ENCODE measurements at places on chromosomes 3 and 15. TPM values are rescaled to one million over a fixed set of nuclear protein-coding genes. Genes with fewer than 3 reads are reported as not detected.

DNA sequence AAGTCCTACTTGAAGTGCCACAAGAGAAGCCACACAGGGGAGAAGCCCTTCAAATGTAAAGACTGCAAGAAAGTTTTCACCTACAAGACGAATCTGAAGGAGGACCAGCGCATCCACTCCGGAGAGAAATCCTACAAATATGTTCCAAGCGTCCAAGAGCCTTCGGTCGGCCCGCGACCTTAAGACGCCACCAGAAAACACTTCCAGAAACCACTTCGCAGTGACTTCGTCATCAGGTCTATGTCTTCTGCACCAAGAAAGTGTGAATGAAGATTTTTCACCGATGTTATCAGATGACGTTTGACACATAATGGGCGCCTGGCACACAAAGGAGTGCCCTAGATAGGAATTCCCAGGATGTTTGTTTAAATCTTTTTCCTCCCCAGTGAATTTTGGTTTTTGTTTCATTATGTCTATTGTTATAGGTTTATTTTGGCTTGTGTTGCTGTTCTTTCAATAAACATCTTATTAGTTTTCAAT lies 24.1 kb upstream of the ARPIN start:
- no peak overlapping the region for H3K4me3 ChIP-seq
- H3K4me1 ChIP-seq: no peaks in the 10 kb centered on the region
- H3K27me3 ChIP-seq: no peaks in the 10 kb centered on the region
- DNase-seq: no peak

Gene TM6SF1
- 3.9 TPM for total RNA-seq

DNA sequence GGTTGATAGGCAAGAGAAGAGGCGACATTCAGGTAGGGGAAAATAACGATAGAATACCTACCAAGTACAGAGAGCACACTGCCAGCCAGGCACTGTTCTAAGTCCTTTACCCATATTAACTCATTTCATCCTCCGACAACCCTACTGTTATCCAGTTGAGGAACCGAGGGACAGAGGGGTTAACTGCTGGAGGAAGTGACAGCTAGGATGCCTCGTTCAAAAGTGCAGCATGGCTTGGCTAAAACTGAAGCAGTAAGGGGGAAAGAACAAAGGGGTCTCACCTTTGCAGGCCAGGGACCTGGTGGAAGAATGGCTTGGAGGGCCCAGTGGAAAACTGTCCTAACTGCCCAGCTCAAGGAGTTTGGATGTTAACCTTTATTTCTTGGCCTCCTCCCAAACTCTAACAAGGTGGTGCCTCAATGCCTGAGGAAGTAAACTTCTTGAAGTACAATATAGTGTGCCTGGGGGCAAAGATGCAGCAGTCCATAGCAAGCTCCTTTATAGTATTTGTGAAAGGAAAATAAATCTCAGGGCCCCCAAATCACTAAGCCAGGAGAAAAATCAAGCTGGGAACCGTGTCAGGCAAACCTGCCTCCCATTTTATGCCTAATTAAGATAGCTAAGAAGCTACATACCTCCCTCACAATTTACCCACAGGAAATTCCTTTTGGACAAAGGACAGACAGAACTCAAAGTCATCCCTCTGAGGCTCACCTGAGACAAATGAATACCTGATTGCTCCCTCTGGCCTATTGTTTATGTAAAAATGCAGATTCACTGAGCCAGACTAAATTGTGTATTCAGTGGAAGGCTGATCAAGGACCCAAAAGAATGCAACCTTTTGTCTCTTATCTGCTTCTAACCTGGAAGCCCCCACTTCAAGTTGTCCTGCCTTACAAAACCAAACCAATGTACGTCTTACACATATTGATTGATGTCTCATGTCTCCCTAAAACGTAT lies 1.6 kb upstream of the ITGB5 start:
- H3K4me1 ChIP-seq: no peaks in the 10 kb centered on the region
- H3K27me3 ChIP-seq: no peaks in the 10 kb centered on the region
- H3K27ac ChIP-seq: no peak overlapping the region
- no peak for DNase-seq

DNA sequence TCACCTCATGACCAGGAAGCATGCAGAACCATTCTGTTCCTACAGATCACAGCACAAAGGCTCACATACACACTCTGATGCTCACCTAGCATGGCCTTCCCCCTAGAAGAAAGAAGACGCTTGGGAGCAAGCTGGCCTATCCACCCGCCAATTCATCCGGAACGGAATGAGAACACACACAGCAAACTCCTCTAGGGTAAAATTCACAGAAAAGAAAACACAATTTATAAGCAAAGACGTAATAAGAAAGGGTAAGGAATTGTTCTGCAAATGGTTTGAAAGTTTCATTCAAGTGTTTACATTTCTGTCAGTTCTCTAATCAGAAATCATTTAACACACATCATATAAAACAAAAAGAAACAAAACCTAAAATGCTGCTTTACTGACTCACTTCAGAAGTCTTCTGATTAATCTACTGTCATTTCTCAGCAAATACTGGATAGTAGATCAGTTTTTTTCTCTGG lies 218.1 kb downstream of the OSBPL10 start:
- DNase-seq: no peak
- no peak overlapping the region for H3K27ac ChIP-seq
- H3K4me3 ChIP-seq: no peak overlapping the region
- no peaks in the 10 kb centered on the region for H3K27me3 ChIP-seq
- no peaks in the 10 kb centered on the region for H3K36me3 ChIP-seq

- no peak for DNase-seq
- no peaks in the 10 kb centered on the region for H3K36me3 ChIP-seq
- H3K4me1 ChIP-seq: no peaks in the 10 kb centered on the region
- H3K4me3 ChIP-seq: no peak overlapping the region
Measured at GRCh38 chr3:7211740-7212139, 350.8 kb downstream of the GRM7 start.

GRCh38 chr3:157683668-157684067 lies 180.5 kb upstream of the VEPH1 start:
- H3K36me3 ChIP-seq: no peaks in the 10 kb centered on the region
- no peak for DNase-seq
- H3K4me1 ChIP-seq: no peaks in the 10 kb centered on the region
- H3K4me3 ChIP-seq: no peak overlapping the region
- no peak overlapping the region for H3K27ac ChIP-seq
- no peaks in the 10 kb centered on the region for H3K27me3 ChIP-seq

- H3K4me1 ChIP-seq: no peaks in the 10 kb centered on the region
- H3K27ac ChIP-seq: no peak overlapping the region
- H3K36me3 ChIP-seq: no peaks in the 10 kb centered on the region
Measured at GRCh38 chr3:112744825-112745566, 101.7 kb downstream of the CD200R1L start.

Measured in adrenal gland (tissue), 19 donors.